Globus pallidus (tissue), 1 donor: ENCODE measurements at places on chromosomes 12 and 14.
A peak's percentile ranks its signal among the peaks of the same experiment; 100 is the strongest.

- no peak for DNase-seq
Measured at GRCh38 chr12:67920413-67920812, 68.8 kb upstream of the IFNG-AS1 start.

DNA sequence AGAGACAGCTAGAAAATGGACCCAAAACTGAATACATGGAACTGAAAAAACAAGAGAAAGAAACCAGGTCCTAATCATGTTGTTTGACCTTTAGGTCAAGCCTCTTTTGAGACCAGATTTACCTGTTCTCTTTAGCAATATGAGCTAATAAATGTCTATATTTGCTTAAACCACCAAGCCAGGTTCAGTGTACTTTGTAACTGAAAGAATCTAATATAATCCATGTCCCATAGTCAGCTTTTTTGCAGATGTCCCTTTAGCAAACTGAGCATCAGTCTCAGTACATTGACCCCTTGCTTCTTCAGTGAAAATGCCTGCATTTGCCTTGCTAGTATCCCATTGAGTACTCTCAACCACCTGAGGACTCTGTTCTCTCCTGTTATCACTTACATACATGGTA lies 61.7 kb downstream of the PLCZ1 start:
- no peak for DNase-seq

GRCh38 chr14:99803106-99803775 lies 10.0 kb downstream of the EML1 start:
- DNase-seq = no peak

DNA sequence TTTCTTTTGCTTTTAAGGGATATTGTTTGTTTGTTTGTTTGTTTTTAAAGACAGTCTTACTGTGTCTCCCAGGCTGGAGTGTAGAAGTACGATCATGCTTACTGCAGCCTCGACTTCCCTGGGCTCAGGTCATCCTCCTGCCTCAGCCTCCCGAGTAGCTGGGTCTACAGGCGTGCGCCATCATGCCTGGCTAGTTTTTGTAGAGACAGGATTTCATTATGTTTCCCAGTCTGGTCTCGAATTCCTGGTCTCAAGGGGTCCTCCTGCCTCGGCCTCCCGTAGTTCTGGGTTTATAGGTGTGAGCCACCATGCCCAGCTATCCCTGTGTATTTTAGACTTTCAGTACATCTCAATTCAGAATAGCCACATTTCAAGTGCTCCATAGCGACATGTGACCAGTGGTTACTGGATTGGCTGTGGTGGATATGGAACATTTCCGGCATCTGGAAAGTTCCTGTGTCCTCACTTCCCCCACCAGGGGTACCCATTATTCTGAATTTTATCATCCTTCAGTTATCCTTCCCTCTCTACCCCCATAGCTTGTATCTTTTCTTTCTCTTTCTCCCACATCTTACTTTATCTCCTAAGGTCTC lies 61.1 kb downstream of the HRK start:
- DNase-seq = no peak

- DNase-seq = no peak
Measured at GRCh38 chr12:104768033-104768432, 190.1 kb downstream of the SLC41A2 start.

DNA sequence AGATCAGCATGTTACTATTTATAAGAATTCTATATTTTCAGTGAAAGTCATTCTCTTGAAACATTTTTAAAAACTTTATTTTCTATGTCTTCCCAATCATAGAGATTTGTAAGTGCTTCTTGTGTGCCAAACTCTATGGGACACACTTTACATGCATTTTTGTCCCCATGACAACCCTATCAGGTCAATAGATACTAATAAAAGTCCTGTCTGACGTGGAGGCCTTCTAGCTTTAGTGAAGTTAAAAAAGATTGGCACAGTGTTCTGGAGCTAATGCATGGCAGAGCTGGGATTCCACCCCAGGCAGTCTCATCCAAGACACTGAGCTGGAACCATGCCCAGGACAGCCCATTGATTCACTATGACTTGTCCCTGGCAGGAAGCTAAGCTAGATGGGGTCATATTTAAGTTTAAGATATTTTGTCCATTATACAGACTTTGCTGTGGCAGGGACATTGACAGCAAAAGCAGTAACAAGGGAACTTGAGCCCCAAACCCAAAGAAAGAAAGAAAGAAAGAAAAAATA lies 28.1 kb downstream of the TTC6 start:
- DNase-seq = no peak

DNA sequence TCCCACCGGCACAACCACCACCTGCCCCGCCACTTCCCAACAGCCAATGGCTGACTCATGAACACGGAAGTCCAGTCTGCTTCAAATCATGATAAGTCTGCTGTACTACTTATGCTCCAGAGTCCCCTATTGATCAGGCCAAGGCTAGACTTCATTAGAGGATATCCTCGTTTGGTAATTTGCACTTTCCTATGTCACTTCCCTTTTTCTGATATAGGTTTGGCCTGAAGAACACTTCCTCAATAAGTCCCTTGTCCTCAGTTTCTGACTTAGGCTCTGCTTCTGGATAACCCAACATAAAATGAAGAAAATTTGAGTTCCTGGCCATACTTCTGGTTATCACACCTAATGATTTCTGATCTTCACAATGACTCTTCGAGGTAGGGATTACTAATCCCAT lies 45.3 kb downstream of the IFNG-AS1 start:
- DNase-seq = no peak

GRCh38 chr12:69575346-69575745 lies 9.9 kb upstream of the CCT2 start:
- DNase-seq = no peak

GRCh38 chr14:35877276-35877675 lies 51.1 kb downstream of the BRMS1L start:
- DNase-seq = no peak

GRCh38 chr12:130742112-130742511 lies 26.0 kb upstream of the RIMBP2 start:
- no peak for DNase-seq

DNA sequence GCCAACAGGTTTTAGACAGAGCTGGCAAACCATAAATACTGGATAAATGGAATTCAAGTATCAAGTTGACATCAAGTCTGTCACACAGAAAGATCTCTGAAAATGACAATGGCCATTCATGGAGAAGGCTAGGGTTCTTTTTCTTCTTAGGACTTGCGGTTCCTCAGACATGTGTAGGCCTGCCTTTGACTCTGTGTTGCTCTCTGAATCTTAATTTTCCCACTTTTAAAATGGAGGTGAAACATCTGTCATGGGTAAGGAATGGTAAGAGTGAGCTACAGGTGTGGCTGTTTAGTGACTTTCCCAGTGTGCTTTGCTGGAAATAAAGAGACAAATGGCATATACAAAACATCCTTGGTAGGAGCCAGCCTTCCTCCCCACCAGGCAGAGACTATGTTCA lies 79.2 kb downstream of the PTCSC3 start:
- DNase-seq = no peak

DNA sequence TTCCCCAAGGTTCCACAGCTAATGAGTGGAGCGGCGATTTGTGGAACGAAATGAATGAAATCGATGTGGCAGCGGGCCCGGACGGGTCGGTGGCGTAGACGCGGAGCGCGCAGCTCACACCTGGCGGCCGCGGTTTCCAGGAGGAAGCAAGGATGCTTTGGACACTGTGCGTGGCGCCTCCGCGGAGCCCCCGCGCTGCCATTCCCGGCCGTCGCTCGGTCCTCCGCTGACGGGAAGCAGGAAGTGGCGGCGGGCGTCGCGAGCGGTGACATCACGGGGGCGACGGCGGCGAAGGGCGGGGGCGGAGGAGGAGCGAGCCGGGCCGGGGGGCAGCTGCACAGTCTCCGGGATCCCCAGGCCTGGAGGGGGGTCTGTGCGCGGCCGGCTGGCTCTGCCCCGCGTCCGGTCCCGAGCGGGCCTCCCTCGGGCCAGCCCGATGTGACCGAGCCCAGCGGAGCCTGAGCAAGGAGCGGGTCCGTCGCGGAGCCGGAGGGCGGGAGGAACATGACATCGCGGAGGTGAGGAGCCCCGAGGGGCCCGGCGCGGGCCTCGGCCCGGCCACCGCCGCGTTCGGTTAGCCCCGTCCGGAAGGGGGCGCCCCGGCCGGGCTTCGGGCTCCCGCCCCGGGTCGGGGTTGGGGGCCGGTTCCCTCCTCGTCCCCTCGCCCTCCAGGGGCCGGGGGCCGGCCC lies at the start of gene PTPN11:
Gene PTPN11 (plus strand): TSS at position 340 of the 689 bp plus-strand sequence. CDS start 165 bp downstream, at position 505.
- DNase-seq = peak; percentile 81

DNA sequence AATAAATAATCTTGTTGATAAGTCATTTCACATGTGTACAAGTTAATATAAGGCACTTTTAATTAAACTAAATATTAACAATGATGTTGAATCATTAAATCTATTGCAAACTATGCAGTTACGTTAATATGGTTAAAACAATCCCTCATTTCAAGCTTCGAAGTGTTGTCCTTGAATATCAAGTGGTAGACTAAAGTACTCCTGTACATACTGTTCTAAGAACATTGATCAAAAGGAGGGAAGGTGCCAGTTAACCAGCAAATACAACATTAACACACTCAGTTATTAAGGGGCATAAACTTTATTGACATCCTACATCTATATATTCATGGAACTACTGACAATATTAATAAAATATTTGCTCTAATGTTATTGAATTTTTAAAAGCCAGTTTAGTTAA lies 8.7 kb downstream of the BCAT1 start:
- DNase-seq = no peak

DNA sequence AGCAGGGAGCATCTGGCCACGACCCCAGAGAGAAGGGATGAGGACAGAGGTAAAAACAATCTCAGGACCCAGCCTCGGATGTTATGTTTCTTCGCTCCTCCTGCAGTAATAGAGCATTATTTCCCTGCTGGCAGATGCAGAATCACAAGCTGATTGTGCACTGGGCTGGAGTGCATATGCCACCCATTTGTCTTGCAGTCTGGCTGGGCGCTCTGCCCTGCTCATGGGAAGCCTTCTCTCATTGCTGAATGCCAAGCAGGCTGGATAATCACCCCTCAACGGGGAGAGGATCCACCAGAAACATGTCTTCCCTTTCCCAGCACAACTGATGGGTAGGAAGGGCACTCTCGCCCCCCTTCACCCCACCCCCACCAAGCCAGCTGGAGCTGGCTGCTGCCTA lies 8.5 kb upstream of the VASH1 start:
- DNase-seq = peak; percentile 85

- DNase-seq = no peak
Measured at GRCh38 chr12:62116986-62117385, 143.2 kb upstream of the USP15 start.

- peak; percentile 50 for DNase-seq
Measured at GRCh38 chr12:81758421-81759189, 545 bp downstream of the PPFIA2 start.

DNA sequence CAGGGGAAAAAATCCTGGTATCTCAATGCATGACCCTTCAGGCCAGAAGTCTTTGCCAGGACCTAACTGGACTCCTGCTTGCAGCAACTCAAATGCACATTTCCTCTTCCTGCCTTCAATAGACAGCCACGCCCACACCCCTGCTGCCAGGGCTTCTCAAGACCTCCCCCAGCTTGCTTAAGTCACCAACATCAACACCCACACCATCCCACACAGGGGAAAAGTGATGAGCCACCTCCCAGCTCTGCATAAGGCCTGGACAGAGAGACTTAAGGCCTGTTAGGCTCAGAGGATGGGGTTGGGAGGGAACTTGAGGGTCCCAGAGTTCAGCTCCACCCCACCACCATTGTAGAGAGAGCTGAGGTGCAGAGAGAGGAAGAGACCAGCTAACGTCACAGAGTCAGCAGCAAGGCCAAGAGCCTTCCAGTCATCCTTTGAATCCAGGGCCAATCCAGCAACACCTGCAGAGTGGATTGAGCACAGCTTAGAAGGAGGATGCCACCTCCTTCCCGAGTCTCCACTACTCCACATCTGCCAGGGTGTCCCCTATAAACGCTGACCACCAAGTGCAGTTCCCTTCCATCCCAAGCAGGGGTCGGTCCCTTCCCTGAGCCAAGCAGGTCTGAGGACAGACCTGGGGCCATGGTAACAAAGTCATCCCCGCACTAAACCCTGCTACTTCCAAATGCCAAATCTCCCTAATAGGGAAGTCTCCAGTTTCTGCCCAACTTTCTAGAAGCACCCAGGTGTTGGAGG lies 50.0 kb downstream of the KDM2B start:
- DNase-seq = peak; percentile 40

DNA sequence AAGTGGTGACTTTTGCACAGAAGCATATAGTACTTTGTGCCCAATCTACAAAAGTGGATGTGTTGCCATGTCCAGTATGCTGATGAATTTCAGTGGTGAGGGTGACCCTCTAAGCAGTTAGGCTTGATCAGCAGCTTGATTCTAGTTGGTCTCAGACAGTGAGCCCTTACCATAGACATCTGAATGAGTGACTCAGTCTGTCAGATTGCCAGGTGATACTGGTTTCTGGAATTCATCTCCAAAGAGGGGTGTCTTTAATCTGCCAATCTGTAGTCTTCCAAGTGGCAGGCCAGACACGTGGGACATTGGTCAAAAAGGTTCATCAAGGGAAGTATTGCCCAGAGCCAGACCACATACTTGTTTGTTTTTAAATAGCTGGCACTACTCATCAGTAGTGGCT lies 187.4 kb upstream of the SLC16A7 start:
- no peak for DNase-seq

DNA sequence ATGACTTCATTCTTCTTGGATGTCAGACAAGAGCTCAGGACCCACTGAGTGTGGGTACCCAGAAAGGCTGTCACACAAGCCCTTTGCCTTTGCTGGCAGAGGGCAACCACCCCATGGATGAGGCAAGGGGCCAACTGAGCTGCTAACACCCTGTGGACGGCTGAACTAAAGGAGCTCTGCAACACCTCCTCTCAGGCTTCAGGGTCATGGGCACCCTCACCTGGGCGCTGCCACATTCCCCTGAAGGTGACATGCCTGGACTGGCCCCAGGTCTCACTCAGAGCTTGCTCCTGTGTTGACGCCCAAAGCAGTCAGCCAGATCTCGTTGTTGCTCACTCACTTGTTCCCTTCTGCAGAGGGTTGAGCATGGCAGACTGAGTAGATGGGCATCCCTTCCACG lies 336.8 kb upstream of the TMEM132C start:
- DNase-seq = no peak

GRCh38 chr12:105552056-105552455 lies 221.6 kb downstream of the C12orf75 start:
- no peak for DNase-seq

DNA sequence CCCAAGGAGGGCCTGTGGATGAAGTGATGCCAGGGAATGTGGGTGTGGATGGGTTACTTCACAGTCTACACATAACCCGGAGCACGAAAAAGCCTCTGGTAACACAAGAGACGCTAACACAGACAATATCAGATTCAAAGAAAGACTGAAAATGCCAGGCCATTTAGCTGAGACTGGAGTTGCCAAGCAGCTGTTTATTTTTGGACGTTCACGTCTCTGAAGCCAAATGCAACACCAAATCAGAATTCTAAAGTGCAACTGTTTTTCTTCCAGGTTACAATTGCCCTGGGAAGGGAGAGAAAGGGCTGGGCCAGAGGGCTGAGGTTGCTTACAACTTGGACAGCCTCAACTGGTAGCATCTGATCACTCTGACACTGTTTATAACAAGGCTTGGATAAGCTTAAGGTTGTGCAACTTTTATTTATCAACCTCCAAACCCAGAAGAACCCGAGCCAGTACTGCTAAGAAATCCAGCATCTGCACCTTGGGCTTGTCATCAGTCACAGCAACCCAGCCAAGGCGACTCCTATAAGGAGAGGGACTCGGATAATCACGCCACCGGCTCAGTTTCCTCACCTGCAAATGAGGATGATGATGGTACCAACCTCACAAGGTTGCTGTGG lies 24.8 kb downstream of the NUAK1 start:
- no peak for DNase-seq

GRCh38 chr12:108060067-108060466 lies 69.0 kb upstream of the WSCD2 start:
- no peak for DNase-seq

GRCh38 chr12:58269476-58269875 lies 328.1 kb downstream of the ATP23 start:
- no peak for DNase-seq
